Testis (tissue), 5 donors: ENCODE measurements at places on chromosomes 16 and 17. TPM values are rescaled to one million over a fixed set of nuclear protein-coding genes. Genes with fewer than 3 reads are reported as not detected.

DNA sequence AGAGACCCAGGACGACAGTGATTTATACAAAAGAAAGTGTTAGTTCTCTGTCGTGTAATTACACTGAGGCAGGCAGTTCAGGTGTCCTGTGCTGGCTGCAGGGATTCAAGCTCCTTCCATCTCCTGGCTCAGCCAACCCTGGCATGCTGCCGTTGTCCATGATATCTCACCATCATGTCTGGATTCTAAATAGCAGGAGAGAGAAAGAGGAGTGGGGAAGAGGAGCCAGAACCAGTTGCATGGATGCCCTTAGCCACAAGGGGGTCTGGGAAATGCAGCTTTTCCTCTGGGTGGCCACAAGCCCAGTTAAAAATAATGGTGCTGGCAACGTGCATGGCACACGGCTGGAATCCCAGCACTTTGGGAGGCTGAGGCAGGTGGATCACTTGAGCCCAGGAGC lies 9.7 kb downstream of the C16orf54 start:
- H3K27me3 ChIP-seq, result no peaks in the 10 kb centered on the region
- no peaks in the 10 kb centered on the region for H3K36me3 ChIP-seq
- no peak overlapping the region for H3K4me3 ChIP-seq
- no peaks in the 10 kb centered on the region for H3K4me1 ChIP-seq
- DNase-seq, result no peak

- no peak overlapping the region for H3K4me3 ChIP-seq
- DNase-seq, result no peak
- H3K27me3 ChIP-seq, result no peaks in the 10 kb centered on the region
These were observed 9.5 kb downstream of the TBX21 start for GRCh38 chr17:47742319-47743181.

GRCh38 chr17:20948984-20949777 lies 93.6 kb downstream of the USP22 start:
- no peaks in the 10 kb centered on the region for H3K4me1 ChIP-seq
- H3K4me3 ChIP-seq, result no peak overlapping the region
- DNase-seq, result no peak
- no peaks in the 10 kb centered on the region for H3K36me3 ChIP-seq

DNA sequence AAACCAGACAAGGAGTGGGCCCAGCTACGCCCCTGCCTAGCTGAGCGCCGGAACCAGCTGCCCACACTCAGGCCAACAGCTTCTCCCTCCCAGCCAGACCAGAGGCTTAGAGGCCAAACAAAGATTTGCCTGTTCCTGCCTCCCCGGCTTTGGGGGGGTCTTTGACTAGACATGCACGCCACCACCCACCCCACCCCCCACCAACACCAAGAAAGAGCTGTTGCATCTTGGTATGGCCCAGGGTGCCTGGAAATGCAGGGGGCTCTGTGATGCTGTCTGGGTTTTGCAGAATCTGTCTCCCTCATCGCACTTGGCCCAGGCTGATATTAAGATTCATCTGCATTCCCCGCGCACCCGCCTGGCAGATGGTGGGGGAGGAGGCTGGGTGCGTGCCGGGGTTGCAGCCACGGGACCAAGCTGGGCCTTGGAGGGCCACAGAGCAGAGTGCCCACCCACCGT lies 1.3 kb upstream of the NXPH3 start:
- DNase-seq, result no peak
- no peak overlapping the region for H3K4me3 ChIP-seq

DNA sequence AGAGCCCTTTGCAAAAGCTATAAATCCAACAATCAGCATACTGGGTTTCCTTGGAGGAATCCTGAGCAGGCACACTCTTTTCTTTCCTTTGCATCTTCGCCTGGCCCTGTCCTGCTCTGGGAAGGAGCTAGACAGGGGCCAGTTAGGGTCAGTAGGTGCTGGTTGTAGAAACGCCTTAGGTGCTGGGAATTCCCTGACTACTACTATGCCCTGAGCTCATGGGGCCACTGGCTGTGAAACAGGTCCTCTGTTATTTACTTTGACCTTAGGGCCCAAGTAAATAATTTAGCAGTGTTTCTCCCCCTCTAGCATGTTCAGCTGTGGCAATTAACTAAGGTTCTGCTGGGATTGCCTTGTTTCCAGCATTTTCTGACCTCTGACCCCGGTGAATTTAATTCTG lies 15.8 kb upstream of the WSCD1 start:
- H3K27me3 ChIP-seq, result no peaks in the 10 kb centered on the region
- H3K36me3 ChIP-seq, result no peaks in the 10 kb centered on the region
- H3K4me1 ChIP-seq, result no peaks in the 10 kb centered on the region
- no peak for DNase-seq
- H3K27ac ChIP-seq, result no peak overlapping the region
- H3K4me3 ChIP-seq, result no peak overlapping the region

Gene CMTM2
- total RNA-seq, result 307 TPM
